ENCODE measurements at places on chromosomes 6 and 20. TPM values are rescaled to one million over a fixed set of nuclear protein-coding genes. Genes with fewer than 3 reads are reported as not detected.

USP49 gene
- 2.1 TPM for polyA plus RNA-seq

POU3F2 gene
- not detected for polyA plus RNA-seq

POM121L2 gene
- polyA plus RNA-seq: not detected

EYA4 gene
- polyA plus RNA-seq: 4.4 TPM

SLC24A3 gene
- not detected for polyA plus RNA-seq
